ENCODE measurements at places on chromosomes 16 and 17.

GRCh38 chr16:17105239-17105797 is 365.4 kb downstream of the XYLT1 start:
- no peak for DNase-seq

GRCh38 chr17:71055128-71055527 is 885.8 kb downstream of the KCNJ2 start:
- DNase-seq = no peak

DNA sequence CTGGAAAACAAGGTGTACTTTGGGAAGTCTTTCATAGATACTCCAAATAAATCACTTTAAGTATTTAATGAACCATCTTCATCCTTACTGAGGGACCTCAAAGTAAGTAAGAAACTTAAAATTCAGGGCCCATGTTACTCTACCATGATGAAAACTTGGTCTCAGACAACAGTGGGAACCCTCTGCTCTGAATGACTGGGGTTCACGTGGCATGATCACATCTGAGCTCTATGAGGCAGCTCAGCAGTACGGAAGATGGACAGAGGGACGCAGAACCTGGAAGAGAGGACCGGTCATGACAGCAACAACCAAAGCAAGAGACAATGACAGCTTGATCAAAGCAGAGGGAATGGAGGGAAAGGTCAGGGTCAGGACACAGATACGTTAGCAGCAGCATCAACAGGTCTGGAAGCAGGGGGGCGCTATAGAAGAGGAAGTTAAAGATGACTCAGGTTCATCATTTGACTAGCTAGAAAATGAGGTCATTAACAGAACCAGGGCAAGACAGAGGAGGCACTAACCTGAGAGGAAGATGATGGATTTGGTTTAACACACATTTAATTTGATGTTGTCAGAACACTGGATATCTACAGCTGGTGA is 9.5 kb downstream of the XPO6 start:
- peak; percentile 54 for DNase-seq

DNA sequence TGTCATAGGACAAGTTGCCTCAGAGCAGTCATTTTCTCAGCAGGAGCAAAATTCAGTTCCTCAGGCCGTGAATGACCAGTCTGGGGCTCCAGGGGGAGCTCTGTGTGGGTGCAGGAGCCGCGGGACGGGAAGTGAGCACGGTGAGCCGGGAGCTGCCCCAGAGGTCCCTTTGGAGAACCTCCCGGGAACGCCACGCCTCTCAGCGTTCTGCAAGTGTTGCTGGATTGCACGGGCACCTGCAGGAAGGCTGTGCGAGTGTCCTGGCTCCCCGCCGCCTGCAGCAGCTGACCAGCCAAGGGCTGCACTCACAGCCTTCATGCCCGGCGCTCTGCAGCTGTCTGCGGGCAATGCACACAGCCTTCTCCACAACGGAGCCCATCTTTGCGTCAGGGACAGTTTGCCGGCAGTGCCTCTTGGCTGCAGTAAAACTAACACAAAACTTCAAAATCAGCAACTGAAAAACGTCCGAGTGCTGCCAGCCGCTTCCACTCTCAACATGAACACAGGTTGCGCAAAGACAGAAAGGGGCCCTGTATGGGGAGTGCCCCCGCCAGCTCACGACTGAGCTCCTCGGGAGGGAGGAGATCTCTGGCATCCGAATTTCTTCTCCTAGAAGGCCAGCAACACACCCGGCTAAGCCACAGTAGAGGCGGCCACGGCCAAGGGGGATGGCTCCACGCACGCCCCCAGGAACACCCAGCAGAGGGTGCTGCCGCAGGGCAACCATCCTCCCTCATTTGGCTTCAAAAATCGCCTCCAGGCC is 16.0 kb downstream of the NDUFAF8 start:
- no peak for DNase-seq

GRCh38 chr17:42053731-42054500 is 3.5 kb upstream of the C17orf113 start:
- DNase-seq = no peak

DNA sequence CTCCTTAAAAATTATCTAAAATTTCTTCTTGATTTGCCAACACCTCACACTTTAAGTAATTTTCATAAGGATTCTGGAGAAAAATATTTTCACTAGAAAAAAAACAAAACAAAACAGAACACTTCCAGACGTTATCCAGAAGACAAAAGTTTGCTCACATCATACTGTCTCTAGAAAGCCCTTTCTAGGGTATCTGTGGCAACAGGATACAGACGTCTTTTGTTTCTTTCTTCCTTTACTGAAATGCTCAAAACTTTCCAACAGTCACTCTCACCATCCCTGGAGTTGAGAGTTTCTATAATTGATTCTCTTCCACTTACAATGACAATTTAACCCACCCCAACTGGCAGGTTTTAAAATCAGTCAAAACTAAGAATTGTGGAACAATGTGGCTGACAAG is 2.6 kb downstream of the ZC3H7A start:
- DNase-seq = no peak

DNA sequence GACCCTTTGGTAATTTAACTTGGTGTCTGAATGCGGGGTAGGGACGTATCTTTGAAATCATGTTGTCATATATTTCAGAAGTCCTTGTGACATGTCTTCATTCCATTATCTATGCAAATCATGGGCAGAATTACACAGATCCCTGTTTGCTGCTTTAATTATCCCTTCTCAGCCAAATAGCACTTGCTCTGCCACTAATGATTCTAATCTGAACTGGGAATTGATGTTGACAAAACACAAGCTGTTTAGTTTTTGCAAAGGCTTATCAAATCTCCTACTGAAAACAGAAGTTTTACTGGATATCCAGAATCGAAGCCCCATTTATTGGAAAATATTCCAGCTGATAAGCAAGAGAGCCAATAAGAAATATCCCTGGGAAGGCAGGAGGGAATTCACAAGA is 205.9 kb upstream of the COX10 start:
- no peak for DNase-seq

DNA sequence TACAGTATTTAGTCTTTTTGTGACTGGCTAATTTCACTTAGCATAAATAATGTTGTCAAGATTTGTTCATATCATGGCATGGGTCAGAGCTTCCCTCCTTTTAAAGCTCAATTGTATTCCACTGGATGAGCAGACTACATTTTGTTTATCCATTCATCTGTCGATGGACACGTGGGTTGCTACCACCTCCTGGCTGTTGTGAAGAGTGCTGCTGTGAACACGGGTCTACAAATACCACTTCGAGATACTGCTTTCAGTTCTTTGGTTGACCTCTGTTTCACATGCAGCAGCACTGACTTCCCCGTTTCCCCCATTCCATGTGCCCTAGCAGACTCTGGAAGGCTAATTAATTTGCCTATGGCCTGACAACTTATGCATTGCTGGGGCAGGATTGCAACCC is 285.4 kb downstream of the SHISA9 start:
- DNase-seq = no peak

GRCh38 chr17:57447357-57447989 is 191.2 kb downstream of the MSI2 start:
- no peak for DNase-seq

Data from GM10248 (cell line).